CD8-positive, alpha-beta memory T cell (primary cell): ENCODE measurements at places on chromosomes 7 and 10. TPM values are rescaled to one million over a fixed set of nuclear protein-coding genes. Genes with fewer than 3 reads are reported as not detected.

FAM237B gene
- total RNA-seq = not detected

DNA sequence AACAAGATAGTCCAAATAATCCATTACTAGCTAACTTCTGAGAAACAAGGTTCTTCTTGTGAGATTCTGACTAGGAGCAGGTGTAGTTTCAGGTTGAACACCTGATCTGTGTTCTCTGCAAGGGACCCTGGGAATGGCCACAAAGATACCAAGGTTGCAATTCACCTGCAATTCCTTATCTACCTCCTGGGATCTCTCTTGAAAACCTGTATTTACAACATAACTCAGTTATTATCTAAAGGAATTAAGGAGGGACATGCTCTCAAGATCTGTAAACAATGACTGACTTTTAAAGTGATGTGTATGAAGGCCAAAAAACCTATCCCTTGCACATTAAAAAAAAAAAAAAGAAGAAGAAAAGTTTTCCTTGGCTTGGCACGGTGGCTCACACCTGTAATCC, 54.8 kb downstream of the ABLIM1 start:
- DNase-seq = no peak
- H3K4me3 ChIP-seq = no peak overlapping the region
- no peak overlapping the region for H3K27ac ChIP-seq
- H3K27me3 ChIP-seq = no peaks in the 10 kb centered on the region
- no peaks in the 10 kb centered on the region for H3K4me1 ChIP-seq

DNA sequence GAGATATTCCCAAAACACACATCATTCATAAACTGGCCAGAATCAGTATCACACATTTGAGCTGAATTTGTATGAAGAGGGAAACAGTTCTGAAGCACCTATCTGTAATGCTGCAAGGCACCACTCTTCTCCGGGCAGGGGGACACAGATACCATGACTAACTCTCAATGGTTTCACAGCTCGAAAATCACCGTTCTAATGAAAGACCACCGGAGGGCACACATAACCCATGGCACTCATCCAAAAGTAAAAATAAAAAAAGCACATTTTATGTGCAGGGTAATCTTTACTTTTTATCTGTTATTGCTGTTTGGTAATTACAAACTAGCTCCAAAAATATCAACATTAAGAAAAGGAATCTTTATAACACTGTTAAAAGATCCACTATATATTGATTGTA, 137.5 kb downstream of the PARD3 start:
- no peak overlapping the region for H3K27ac ChIP-seq
- H3K4me3 ChIP-seq = no peak overlapping the region
- no peaks in the 10 kb centered on the region for H3K36me3 ChIP-seq
- no peak for DNase-seq
- H3K27me3 ChIP-seq = no peaks in the 10 kb centered on the region
- H3K4me1 ChIP-seq = no peaks in the 10 kb centered on the region

DNA sequence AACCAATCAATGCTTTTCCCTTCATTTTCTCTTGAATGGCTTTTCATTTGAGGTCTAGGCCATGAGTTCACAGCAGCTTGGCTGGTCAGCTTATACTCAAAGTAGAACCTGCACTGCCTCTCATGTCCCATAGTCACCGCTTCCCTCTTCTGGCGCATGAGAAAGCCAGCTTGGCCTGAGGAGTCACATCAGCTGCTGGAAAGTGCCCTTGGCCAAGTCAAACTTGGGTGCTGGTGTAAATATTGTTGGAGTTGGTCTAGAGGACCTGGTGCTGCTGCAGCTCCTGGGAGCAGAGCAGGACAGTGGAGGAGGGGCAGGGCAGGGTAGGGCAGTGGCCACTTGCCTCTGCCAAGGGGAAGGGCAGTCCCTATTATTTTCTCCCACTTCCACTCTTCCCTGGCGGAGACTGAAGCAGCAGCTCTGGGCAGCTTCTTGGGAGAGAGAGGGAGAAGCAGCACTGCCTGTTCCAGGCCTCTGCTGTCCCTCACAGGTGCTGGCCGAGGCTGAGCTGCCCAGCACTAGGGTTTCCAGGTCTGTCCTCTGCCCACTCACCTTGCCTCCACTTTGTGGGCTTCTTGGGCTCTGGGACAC, 12.8 kb downstream of the UBE2D4 start:
- no peak overlapping the region for H3K4me3 ChIP-seq
- H3K27me3 ChIP-seq = no peaks in the 10 kb centered on the region
- no peaks in the 10 kb centered on the region for H3K36me3 ChIP-seq

DNA sequence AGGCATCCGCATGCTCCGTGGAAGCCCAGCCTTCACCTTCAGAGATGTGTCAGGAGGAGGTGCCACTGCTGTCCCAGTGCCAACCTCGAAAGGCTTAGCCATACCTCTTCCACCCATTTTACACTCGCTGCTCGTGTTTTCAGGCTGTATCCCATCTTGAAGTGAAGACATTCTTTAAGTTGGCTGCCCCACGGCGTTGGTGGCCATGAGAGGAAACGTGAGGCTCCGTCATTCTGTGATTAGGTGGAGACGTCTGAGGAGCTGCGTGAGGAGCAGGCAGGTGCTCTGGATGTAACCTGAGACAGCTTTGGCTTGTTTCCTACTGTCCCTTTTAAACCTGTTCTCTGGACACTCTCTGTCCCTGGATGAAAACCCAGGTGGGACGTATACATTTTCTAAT, 159.9 kb upstream of the RNF32 start:
- no peak overlapping the region for H3K27ac ChIP-seq
- H3K4me3 ChIP-seq = no peak overlapping the region
- no peaks in the 10 kb centered on the region for H3K4me1 ChIP-seq
- H3K27me3 ChIP-seq = peaks cover 4% of the 10 kb centered on the region

DNA sequence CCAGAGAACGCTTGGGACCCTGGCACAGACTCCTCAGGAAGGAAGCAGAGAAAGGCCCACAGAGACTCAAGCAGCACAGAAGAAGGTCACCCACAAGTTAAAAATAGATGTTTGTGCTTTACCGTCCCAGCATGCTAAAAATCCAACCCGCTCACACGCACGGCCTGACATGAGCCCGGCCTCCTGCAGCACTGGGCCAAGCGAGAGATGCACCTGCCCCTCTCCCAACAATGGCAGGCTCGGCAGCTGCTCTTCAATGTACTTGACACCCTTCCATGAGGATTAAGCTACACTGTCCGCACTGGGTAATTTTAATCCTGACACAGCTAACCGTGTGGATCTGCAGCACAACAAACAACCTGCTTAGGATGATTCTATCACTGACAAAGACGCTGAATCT, 9.3 kb downstream of the DIP2C start:
- no peak overlapping the region for H3K4me3 ChIP-seq
- DNase-seq = no peak
- no peaks in the 10 kb centered on the region for H3K27me3 ChIP-seq
- H3K36me3 ChIP-seq = no peaks in the 10 kb centered on the region

DNA sequence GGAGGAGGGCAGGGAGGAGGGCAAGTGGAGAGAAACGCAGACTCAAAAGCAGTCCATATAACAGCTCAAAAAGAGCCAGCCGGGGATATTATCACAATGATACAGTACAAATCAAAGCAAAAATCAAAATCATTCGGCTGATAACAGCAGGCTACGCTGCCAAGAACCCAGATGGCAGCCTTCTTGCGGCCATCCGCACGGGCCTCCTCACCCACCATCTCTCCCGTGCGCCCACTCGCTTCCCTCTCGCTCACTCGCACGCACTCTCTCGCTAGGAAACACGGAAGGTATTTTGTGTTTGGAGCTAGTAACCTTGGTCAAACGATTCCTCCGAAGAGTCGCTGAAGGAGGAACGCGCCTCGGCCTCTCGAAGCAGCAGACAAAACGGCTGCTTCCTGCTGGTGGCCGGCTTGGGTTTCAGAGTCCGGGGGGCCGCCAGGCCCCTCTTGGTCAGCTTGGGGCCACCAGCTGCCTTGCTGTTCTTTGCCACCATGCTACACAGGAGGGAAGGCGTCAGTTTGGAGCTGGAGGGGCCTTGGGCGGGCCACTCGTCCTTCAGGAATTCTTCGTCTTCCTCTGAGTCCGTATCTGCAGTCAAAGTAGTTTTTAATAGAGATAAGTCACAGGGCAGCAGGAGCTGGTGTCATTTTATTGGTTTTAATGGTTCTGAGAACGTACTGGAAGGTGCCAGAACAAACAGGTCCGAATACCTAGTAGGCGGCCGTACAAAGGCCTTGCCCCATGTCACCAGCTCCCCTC, 68.9 kb downstream of the SLC29A4 start:
- no peaks in the 10 kb centered on the region for H3K4me1 ChIP-seq
- H3K4me3 ChIP-seq = no peak overlapping the region
- H3K27me3 ChIP-seq = no peaks in the 10 kb centered on the region
- H3K36me3 ChIP-seq = peaks cover 3% of the 10 kb centered on the region
- H3K27ac ChIP-seq = no peak overlapping the region

DNA sequence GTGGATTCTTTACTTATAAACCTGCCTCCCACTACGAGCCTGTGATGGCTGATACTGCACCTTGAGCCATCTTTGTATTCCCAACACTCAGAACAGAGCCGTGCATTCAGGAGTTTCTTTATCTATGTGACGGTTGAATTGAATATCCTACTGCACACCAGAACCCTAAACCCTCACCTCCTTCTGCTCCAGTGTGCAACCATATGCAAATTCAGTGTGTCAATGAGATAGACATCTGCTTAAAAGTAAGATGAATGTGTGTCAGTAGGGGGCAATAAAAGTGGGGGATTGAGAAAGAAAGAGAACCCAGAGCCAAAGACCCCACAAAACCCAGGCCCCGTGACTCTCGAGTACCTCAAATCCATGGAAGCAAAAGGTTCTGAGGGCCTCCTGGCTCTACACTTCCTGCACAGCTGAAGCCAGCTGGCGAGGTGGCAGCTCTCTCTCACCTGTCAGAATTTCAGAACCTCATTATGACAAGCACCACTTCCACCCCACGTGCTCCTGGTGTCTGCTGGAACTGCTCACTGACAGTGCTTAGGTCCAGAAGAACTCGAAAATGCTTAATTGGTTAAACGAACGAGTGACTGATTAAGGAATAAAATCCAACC, 143.3 kb upstream of the GPR26 start:
- no peak overlapping the region for H3K4me3 ChIP-seq
- H3K4me1 ChIP-seq = no peaks in the 10 kb centered on the region
- no peaks in the 10 kb centered on the region for H3K36me3 ChIP-seq
- H3K27ac ChIP-seq = no peak overlapping the region

- peak overlapping the region; percentile 99 for H3K4me3 ChIP-seq
- H3K27me3 ChIP-seq = no peaks in the 10 kb centered on the region
- peaks cover 19% of the 10 kb centered on the region for H3K4me1 ChIP-seq
- H3K27ac ChIP-seq = no peak overlapping the region
- DNase-seq = no peak
Measured at GRCh38 chr7:100613412-100614175, 1.3 kb downstream of the MOSPD3 start.

DNA sequence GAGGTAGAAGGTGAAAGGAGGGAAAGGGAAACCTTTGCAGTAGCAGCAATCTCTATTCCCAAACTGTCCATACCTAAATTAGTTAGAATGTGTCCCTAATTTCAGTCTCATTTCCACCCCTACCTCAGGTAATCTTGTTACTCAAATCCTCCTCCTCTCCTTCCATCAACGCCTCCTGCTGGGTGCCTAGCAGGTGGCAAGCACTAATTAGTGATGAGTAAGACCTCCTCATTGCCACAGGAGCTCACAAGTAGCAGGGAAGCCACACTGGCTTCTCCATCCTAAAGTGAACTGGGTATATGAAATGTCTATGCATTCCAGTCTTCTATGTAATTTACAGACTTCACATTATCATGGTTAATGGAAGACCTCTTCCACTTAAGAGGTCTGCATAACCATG, 25.7 kb upstream of the FAM133B start:
- no peaks in the 10 kb centered on the region for H3K27me3 ChIP-seq
- H3K36me3 ChIP-seq = peaks cover 24% of the 10 kb centered on the region
- no peak overlapping the region for H3K27ac ChIP-seq

DNA sequence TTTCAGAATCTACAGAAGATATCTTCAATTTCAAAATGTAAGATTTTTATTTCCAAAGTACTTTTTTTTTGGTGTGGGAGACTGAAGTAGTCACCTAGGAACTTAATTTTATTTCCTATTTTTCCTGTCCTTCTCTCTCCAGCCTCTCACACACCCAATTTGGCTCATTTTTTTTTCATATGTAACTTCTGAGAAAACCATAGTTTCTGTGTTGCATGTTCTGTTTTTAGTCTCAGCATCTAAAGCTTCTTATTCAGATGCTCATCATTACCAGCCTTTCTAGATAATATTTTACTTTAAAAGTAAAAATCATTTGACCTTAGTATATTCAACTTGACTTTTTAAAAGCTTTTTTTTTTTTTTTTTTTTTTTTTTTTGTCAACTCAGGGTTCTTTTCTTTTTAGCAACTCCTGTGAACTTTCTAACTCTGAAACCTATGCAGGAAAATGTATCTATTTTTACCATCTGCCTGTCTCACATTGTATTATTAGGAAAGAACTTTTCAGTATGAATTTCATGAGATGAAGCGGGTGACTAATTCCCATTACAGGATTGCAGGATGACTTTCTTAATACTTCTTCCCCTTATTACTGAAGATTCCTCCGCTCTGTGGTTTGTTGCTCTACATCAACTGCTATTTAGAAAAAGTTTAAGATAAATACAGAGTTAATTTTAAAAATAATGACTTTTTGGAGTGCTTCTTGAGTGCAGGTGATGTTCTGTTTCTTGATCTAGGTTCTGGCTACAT, 73.6 kb upstream of the LSM8 start:
- H3K4me3 ChIP-seq = no peak overlapping the region
- no peaks in the 10 kb centered on the region for H3K27me3 ChIP-seq
- no peak overlapping the region for H3K27ac ChIP-seq
- H3K4me1 ChIP-seq = no peaks in the 10 kb centered on the region
- no peak for DNase-seq

DNA sequence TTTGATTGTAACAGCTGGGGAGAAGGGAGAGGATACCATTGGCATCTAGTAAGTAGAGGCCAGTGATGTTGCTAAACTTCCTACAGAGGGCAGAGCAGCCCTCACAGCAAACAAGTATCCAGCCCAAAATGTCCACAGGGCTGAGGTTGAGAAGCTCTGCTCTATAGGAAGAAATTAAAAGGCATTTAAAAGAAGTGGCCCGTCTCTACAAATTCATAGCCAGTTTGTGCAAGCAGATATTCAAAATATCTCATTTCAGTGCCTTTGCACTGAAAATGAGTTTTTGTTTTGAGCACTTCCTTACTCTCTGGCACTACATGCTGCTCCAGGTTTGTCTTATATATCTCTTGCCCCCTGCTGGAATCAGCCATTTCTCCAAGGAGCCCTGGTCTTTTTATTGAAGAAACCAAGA, 330.0 kb downstream of the BBS9 start:
- no peak overlapping the region for H3K4me3 ChIP-seq
- H3K36me3 ChIP-seq = no peaks in the 10 kb centered on the region
- no peaks in the 10 kb centered on the region for H3K4me1 ChIP-seq
- no peak for DNase-seq
- no peaks in the 10 kb centered on the region for H3K27me3 ChIP-seq

- DNase-seq = no peak
- no peaks in the 10 kb centered on the region for H3K36me3 ChIP-seq
- H3K27ac ChIP-seq = no peak overlapping the region
Measured at GRCh38 chr7:41175435-41175834, 527.5 kb downstream of the INHBA start.

DNA sequence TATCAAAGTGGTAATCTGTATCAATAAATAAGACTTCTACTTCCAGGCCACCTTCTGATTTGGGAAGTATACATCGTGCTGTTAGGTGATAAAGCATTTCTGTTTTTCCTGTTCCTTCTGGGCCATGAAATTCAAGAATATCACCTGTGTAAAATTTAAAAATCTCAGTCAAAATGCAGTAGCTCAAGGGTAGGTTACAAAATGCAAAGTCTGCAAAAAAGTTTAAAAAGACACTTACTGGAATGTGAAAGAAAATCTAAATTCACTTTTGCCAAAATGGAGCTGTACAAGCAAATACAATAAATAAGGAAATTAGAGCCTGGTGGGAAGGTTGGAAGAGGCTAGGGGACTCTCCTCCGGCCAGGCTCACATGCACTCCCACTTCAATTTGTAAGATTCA, 26.7 kb downstream of the XRCC2 start:
- no peaks in the 10 kb centered on the region for H3K27me3 ChIP-seq
- H3K4me3 ChIP-seq = no peak overlapping the region
- H3K4me1 ChIP-seq = no peaks in the 10 kb centered on the region
- H3K27ac ChIP-seq = no peak overlapping the region
- no peak for DNase-seq
